ENCODE measurements at places on chromosomes 5 and 9. TPM values are rescaled to one million over a fixed set of nuclear protein-coding genes. Genes with fewer than 3 reads are reported as not detected.

Gene FREM1
- not detected for total RNA-seq

Gene ADAMTS19
- total RNA-seq, result not detected

Gene NPR3
- total RNA-seq, result 14.8 TPM

Gene HRH2
- 0.48 TPM for total RNA-seq

Gene FGF1
- total RNA-seq, result 0.30 TPM

Gene KCNT1
- total RNA-seq, result not detected

Gene IFNB1
- 0.23 TPM for total RNA-seq

Gene INPP5E
- 21.0 TPM for total RNA-seq

Gene DMAC1
- total RNA-seq, result 74.6 TPM

All from A549 treated with RU486 at 1 μM for 4 hours (cell line).